ENCODE measurements at places on chromosomes 12 and 14.

- no peak for DNase-seq
These were observed 696.6 kb downstream of the DIO2 start for GRCh38 chr14:79514700-79515099.

GRCh38 chr14:74982661-74983060 lies 20.1 kb upstream of the EIF2B2 start:
- no peak for DNase-seq

GRCh38 chr14:101126731-101127130 lies 223.2 kb upstream of the RTL1 start:
- DNase-seq = no peak

DNA sequence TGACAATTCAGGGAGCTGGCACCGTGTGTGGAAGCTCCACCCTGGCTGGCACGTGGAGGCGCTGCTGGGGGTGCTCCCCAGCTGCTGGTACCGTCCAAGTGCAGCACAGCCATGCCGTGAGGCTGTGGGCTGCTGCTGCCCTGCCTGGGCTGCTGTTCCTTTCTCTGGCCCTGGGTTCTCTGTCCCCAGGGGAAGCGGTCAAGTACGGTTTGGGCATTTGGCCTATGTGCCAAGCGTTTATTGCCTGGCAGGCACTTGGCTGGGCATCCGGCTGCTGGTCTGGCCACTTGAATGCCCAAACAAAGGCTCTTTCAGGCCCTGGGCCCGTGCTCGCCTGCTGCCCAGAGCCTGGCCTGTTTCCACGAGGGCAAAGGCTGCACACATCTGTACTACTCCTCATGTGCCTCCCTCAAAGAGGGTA lies 39.6 kb downstream of the RHOF start:
- DNase-seq = peak; percentile 39

DNA sequence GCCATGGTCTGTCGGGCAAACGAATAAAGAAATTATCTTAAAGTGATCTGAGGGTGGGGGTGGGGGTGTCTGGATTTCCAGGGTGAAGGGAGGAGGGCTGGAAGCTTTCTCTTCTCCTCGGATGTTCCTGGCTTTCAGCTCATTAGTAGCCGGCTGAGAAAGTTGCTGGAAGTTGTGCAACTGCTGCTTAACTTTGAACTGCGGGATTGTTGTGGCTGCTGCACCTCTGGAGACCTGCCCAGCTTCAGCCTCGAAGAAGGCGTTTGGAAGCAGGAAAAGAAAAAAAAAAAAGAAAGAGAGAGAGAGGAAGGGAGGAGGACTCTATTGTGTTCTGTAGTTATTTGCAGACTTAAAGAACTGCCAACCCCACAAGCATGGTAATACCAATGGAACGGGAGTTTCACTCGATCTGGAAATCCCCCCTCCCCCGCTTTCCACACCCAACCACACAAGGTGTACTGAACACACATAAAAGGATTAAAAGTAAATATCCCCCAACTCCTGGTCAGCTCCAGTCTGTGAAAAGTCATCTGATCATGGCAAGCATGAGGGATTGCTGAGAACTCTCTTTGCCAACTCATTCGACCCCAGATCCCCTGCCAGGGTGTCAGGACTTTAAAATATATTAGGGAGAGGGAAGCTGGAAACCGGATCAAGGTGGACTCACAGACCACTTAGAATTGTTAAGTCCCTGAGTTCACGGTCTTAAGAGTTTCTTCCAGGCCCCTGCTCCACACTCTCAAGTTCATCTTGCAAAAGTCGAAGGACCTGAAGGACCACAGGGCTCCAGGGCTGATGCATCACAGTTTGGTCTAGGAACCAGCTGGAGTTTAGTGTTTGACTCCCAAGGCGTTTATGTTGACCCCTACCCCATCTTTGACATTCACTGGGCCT lies at the start of gene RASSF9:
RASSF9 (minus strand) TSS at position 213 of the 894 bp plus-strand sequence; CDS start at position 5, 208 bp downstream.
- DNase-seq = no peak

DNA sequence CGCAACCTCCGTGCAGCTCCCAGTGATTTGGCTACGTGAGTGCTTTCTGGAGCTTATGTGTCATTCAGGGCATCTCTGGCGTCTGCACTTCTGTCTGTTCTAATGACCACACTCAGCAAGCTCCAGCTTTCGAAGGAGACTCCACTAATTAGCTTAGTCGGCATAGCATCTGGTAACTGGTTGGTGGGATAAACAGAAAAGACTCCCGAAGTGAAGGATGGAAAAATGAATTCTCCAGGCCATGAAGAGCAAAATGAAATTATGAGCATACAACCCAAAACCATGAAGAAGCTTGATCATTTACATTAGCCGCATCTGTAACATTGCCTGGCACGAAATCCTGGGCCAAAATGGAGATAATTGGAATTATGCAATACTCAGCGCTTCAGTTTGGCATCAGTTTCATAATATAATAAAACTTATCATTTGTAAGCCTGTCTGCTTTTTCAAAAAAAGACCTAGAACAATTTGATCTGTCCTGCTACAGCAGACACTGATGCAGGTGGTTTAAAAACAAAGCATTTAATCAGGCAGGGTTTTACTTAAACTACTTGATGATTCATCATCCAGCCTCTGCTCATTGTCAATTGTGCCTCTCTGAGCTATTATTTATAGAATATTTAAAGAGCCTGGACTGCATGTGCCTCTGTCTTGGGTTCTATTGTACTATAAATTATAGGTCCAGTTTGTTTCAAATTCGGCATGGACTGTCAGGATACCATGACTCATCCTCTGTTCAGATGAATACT lies 87.4 kb downstream of the SYT1 start:
- DNase-seq = no peak

GRCh38 chr14:55103005-55103640 lies 25.9 kb upstream of the LGALS3 start:
- no peak for DNase-seq

- no peak for DNase-seq
These were observed 123.5 kb upstream of the VRK1 start for GRCh38 chr14:96673706-96674105.

GRCh38 chr14:32332415-32333316 lies 3.6 kb downstream of the AKAP6 start:
- no peak for DNase-seq

GRCh38 chr14:86997271-86997670 lies 995.7 kb downstream of the GALC start:
- DNase-seq = no peak

GRCh38 chr12:40616383-40616915 lies 75.8 kb upstream of the CNTN1 start:
- DNase-seq = no peak

- peak; percentile 60 for DNase-seq
These were observed 27.0 kb downstream of the RIN3 start for GRCh38 chr14:92540472-92541048.

DNA sequence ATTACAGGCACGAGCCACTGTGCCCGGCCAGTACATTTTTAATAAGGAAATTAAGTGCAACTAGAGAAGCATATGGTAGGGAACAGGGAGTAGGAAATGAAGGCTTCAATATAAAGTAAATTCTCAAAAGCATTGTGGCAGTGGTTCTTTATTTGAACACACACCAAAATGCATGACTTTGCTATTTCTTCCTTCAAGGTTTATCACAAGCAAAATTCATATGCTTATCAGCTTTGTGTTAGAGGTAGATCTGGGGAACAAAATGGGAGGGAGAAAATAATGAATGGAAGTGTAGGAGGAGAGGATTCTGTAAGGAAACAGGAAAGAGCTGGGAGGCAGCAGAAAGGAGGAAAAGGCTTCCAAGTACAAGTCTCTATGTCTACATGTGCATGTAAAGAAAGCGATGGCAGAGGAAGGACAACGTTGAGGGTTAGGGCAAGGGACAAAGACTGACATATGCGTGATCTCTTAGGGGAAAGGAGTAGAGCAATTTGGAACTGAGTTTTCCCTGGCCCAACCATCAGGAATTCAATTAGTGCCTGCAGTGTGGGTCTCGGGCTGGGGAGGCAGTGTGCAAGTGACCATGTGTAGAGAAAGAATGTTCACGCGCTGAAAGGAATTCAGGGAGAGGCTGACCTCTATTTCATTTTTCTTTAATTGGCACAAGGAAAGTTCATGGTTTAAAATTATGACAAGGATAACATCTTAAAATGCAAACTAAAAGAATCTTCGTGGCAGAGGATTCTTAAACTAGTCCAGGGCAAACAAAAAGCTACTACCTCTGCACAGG lies 22.9 kb upstream of the RASSF8 start:
- no peak for DNase-seq

All from anterior cingulate cortex (tissue), 58 donors.